Fibroblast of lung (primary cell): ENCODE measurements at places on chromosomes 7 and 10. TPM values are rescaled to one million over a fixed set of nuclear protein-coding genes. Genes with fewer than 3 reads are reported as not detected.

IL2RA gene
- not detected in 2 replicates for total RNA-seq

PIP gene
- not detected in 2 replicates for total RNA-seq

CNOT4 gene
- total RNA-seq = 8.5 and 14.9 TPM in 2 replicates

CLRN3 gene
- not detected in 2 replicates for total RNA-seq

ANTXRL gene
- not detected in 2 replicates for total RNA-seq

WNT8B gene
- total RNA-seq = not detected in 2 replicates

TMEM176B gene
- total RNA-seq = 26.8 and 95.3 TPM in 2 replicates

AOAH gene
- total RNA-seq = not detected in 2 replicates

STEAP1B gene
- 10.3 and 14.7 TPM in 2 replicates for total RNA-seq

SVOPL gene
- not detected in 2 replicates for total RNA-seq

LIPM gene
- total RNA-seq = not detected in 2 replicates
